Stimulated activated CD8-positive, alpha-beta memory T cell treated with anti-CD3 and anti-CD28 coated beads, Interleukin-4, amount 100 ng/mL, for 1 hour (primary cell): ENCODE measurements at places on chromosomes 1 and 21.

- DNase-seq: no peak
Observed at GRCh38 chr21:27584256-27584655, 617.4 kb upstream of the ADAMTS5 start.

- no peak for DNase-seq
Observed at GRCh38 chr21:34910396-34910795, 138.7 kb downstream of the RUNX1 start.

- no peak for DNase-seq
Observed at GRCh38 chr1:85587841-85588240, 7.3 kb downstream of the CCN1 start.

DNA sequence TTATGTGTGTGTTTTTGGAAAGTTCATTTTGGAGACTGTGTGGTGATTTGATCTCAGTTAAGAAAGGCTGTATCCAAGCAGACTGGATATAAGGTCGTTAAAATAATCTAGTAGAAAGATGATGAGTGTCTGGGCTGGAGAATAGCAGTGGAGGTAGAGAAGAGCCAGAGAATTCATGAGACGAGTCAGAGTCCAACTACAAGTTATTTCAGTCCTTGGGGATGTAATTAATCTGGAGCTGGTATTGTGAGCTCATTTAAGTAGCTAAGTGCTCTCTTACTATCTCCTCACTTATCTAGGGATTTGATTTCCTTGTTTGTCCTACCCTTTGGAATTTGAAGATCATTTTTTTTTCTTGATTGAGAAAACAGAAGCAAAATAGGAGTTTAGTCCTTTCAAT is 1219.0 kb upstream of the ADGRL4 start:
- DNase-seq: no peak

DNA sequence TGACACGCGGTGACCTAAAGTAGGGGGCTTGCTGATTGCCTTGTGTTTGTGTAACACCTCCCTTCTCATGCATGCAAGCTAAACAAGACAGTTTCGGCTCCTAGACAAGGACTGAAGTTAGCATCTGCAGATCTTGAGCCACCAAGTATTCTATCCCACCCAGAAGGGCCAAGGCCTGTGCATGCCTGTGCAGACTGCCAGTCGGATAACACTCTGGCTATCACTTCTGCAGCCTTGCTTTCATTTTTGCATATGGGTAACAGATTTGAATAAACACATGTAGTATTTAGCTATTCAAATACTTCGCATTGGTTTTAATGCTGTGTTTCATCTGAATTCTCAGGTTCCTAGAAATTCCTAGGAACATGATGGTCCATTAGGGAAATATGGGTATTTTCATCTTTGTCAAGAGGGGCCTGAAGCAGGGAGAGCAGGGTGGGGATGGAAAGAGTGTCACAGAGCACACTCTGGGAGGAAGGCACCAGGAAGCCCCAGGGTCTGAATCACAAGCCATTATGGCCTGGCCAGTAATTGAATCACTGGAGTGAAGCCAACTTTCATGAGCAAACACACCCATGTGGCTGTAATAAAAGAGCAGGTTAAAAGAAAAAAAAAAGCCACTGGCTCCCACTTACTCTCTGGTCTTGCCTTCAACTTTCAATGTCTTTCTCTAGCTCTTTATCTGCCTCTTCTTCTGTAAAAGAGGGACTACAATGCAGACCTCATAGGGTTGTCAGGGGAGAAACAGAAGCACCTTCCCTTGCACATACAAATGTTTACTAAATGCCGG is 28.3 kb downstream of the GADD45A start:
- no peak for DNase-seq

GRCh38 chr1:54442185-54442584 is 36.0 kb upstream of the SSBP3 start:
- no peak for DNase-seq

DNA sequence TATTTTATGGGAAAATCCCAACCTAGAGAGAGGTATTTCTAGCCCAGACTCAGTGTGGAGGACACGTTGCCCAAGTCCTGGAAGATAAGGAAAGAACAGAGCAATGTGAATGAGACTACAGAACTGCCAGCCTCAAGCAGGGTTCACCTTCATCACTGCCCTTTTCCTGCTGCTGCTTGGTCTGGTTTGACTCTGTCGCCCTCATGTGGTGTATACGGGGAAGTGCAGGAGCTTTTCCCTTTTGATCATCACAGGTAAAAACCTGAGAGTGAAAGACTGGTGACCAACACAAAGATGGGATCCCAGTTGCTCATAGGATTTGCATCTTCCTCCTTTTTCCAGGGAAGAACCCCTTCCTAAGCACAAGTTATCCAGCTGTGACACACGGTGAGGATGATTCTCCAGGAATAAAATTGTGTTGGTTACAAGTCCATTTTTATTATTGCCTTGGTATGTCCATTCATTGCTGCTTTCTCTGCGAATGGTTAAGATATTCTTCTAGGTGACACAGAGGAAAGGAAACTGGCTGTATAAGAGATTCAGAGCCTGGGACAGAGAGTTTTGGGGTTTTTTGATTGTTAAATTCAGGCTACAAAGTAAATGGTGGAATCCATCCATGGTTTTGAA is 89.5 kb upstream of the CD53 start:
- DNase-seq: no peak

GRCh38 chr1:191953526-191953925 is 204.7 kb upstream of the RGS18 start:
- no peak for DNase-seq

- no peak for DNase-seq
Observed at GRCh38 chr1:234628089-234628488, 18.1 kb upstream of the IRF2BP2 start.

DNA sequence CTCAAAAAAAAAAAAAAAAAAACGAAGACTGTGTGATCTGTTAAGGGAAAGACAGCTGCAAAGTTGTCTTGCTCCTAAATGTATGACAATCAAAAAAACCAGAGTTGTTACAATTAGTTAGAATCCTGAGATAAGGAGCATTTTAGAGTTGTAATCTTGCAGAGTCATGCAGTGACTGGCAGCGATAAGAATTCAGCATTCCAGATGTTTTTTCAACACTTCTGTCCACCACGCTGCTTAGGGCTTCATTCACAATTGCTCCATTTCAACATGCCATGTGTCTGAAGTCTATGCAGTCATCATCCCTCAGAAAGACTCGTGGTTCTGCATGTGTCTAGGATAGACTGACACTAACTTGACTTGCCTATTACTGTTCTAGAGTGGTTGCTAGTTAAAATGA is 102.4 kb upstream of the BACE2 start:
- DNase-seq: no peak

DNA sequence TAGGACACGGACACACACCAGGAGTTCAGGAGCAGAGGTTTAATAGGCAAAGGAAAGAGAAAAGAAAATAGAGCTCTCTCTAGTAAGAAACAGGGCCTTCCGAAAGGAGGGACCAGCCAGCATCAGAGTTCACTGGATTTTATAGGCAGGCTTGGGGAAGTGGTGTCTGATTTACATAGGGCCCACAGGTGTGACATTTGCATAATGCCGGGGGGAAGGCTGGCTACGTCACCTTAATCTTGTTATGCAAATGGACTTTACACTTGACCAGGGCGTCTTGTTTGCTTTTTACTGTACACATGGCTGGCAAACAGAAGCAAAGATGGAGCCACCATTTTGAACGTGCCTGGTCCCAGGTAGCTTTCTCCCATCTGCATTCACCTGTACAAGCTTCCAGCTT is at the start of gene OR14A16:
TSS of gene OR14A16 (minus strand) at position 97 of the 400 bp plus-strand sequence. CDS start 8,390 bp downstream, outside the sequence.
- no peak for DNase-seq

- DNase-seq: no peak
Observed at GRCh38 chr21:45419162-45419561, 14.2 kb downstream of the COL18A1 start.

GRCh38 chr1:195934817-195935553 is 673.3 kb downstream of the KCNT2 start:
- no peak for DNase-seq
